Stimulated activated naive B cell treated with anti-CD40 and anti-IgM and Interleukin-4, amounts not matched to agents 10 μg/mL and 1 μg/mL and 100 μg/mL, for 72 hours (primary cell): ENCODE measurements at places on chromosomes 7 and 10.
A peak's percentile ranks its signal among the peaks of the same experiment; 100 is the strongest.

GRCh38 chr10:93383562-93383981 is 98.6 kb downstream of the MYOF start:
- H3K36me3 ChIP-seq: no peaks in the 10 kb centered on the region
- H3K4me1 ChIP-seq: peaks cover 17% of the 10 kb centered on the region
- no peak overlapping the region for H3K4me3 ChIP-seq

DNA sequence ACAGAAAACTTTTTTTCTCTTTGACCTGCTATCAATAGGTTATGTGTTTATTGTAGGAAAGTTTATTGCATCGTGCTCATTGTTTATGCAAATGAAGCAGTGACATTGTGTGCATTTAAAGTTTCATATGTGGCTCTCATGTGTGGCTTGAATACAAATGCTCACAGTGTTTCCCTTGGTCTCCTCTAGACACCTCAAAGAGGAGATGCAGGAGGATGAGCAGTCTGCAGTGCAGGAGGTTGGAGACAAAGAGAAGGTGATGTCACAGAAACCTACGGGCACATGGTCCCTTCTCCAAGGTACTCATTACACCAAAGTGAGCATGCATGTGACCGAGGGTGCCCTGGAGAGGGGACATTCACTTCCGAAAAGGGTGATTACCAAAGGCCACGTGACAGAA is 430.2 kb downstream of the INHBA start:
- DNase-seq: no peak
- H3K4me3 ChIP-seq: no peak overlapping the region
- H3K36me3 ChIP-seq: no peaks in the 10 kb centered on the region
- H3K27ac ChIP-seq: no peak overlapping the region

- peaks cover 5% of the 10 kb centered on the region for H3K27me3 ChIP-seq
- DNase-seq: no peak
- H3K27ac ChIP-seq: peak overlapping the region; percentile 37
- peaks cover 24% of the 10 kb centered on the region for H3K36me3 ChIP-seq
- H3K4me3 ChIP-seq: peak overlapping the region; percentile 58
- peaks cover 10% of the 10 kb centered on the region for H3K4me1 ChIP-seq
Measured at GRCh38 chr10:48456361-48456804, 148.5 kb downstream of the ARHGAP22 start.

DNA sequence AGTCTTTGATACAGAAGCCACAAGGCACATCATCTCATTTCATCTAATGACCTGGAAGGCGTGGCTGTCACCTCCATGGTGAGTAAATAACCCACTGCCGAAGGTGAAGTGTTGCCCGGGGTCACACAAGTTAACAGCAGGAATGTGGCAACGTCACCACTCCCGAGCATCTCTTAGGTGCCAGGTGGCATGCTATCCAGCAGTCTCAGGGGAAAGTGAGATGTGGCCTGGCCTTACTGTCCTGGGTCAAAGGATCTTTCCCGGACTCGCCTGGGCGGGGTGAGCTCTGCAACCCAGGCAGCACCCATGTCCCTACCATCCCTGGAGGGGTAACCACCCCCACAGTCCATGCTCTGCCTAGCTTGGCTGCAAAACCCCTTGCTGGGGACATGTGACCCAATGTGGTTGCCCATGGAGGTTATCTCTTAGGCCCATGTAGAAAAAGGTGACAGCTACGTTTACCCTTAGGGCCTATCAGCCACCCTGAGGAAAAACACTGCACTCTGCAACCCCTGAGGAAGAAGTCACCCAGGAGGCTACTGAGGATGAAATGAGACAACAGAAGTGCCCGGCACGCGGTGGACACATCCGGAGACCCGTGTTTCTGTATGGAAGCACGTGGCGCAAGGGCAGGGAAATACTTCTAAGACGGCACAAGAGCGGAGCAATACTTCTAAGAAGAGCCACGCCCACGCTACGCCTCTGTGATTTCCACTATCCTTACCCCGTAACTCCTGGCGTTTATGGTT is 52.0 kb downstream of the BAIAP2L1 start:
- H3K27me3 ChIP-seq: peaks cover 14% of the 10 kb centered on the region
- no peak for DNase-seq
- peaks cover 5% of the 10 kb centered on the region for H3K4me1 ChIP-seq
- no peak overlapping the region for H3K4me3 ChIP-seq
- no peak overlapping the region for H3K27ac ChIP-seq

- H3K27ac ChIP-seq: no peak overlapping the region
- H3K27me3 ChIP-seq: no peaks in the 10 kb centered on the region
- H3K4me3 ChIP-seq: no peak overlapping the region
- H3K36me3 ChIP-seq: no peaks in the 10 kb centered on the region
- DNase-seq: no peak
- H3K4me1 ChIP-seq: no peaks in the 10 kb centered on the region
Measured at GRCh38 chr7:91655656-91656055, 224.8 kb downstream of the MTERF1 start.

DNA sequence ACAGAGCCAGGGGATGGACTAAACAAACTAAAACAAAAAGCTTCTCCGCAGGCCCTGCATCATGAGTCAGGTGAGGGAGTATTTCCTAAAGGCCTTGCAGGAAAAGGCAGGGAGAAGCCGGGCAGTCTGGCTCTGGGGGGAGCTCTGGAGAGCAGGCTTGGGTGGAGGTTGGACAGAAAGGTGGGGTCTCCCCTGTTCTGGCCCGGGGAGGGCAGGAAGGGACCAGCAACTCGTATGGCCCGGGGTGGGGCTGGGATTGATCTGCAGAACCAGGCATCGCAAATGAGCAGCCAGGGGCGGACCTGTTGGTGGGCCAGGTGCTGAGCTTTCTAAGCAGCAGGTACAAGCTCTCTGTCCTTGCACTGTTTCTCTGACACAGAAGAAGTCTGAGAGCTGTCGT is 235.2 kb downstream of the TCERG1L start:
- no peaks in the 10 kb centered on the region for H3K4me1 ChIP-seq
- DNase-seq: no peak
- no peak overlapping the region for H3K4me3 ChIP-seq
- H3K27me3 ChIP-seq: peaks cover 3% of the 10 kb centered on the region
- H3K36me3 ChIP-seq: no peaks in the 10 kb centered on the region
- no peak overlapping the region for H3K27ac ChIP-seq

DNA sequence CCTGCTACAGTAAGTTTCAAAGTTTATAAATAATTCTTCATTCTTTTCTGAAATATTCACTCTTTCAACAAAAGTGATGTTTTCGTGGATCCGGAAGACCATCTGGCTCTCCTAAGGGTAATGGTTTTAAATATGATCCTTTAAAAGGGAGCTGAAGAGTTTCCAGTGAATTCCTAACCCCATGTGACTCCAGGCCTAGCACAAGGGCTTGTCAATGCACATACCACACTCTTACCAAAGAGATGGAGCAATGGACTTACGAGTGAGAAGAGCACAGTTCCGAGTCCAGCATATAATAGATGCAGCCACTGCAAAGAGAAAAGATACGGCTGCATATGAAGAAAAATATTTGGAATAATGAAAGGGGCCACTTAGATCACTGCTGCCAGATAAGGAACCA is 32.1 kb upstream of the GATAD1 start:
- H3K4me3 ChIP-seq: no peak overlapping the region
- H3K36me3 ChIP-seq: no peaks in the 10 kb centered on the region

DNA sequence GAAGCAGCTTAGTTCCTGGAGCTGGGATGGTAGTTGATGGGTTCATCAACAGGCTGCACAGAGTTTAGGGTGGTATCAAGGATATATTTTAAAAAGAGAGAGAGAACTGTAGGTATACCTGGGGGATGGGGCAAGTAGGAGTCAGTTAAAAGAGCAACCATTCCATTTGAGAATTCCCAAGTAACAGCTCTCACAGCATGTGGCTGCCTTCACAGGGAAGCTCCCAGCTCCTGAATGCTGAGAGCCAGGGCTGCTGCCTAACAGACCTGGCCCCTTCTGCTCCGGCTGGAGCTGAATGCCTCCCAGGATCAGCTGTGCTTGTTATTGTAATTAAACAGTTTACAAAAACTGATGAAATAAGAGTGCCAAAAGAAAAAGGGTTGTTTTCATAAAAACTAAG is 58.8 kb upstream of the GPR26 start:
- no peak overlapping the region for H3K27ac ChIP-seq
- peaks cover 41% of the 10 kb centered on the region for H3K27me3 ChIP-seq
- no peaks in the 10 kb centered on the region for H3K36me3 ChIP-seq
- DNase-seq: no peak

- peaks cover 32% of the 10 kb centered on the region for H3K4me1 ChIP-seq
- H3K27ac ChIP-seq: peak overlapping the region; percentile 51
- H3K4me3 ChIP-seq: no peak overlapping the region
- H3K36me3 ChIP-seq: no peaks in the 10 kb centered on the region
- no peak for DNase-seq
Measured at GRCh38 chr10:99979066-99979685, 30.6 kb downstream of the DNMBP start.

- H3K27ac ChIP-seq: no peak overlapping the region
- H3K4me3 ChIP-seq: no peak overlapping the region
- DNase-seq: peak; percentile 54
- H3K36me3 ChIP-seq: no peaks in the 10 kb centered on the region
Measured at GRCh38 chr7:47818796-47819606, 129.3 kb downstream of the PKD1L1 start.

- no peaks in the 10 kb centered on the region for H3K27me3 ChIP-seq
- H3K36me3 ChIP-seq: no peaks in the 10 kb centered on the region
Measured at GRCh38 chr10:84924131-84924530, 595.7 kb downstream of the CCSER2 start.

DNA sequence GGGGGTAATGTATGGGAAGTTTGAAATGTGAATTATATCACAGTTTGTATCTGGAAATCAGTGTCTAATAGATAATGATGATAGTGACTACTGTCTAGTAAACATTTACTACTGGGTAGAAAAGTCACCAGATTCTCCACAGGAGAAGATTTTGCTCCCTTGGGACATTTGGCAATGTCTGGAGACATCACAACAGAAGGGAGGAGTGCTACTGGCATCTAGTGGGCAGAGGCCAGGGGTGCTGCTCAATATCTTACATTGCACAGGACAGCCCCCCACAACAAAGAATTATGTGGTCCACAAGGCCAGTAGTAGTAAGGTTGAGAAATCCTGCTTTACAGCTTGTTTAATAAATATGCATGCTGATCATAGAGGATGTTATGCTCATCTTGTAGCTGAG is 92.3 kb upstream of the PRPS1L1 start:
- no peak for DNase-seq
- no peaks in the 10 kb centered on the region for H3K4me1 ChIP-seq
- peaks cover 4% of the 10 kb centered on the region for H3K27me3 ChIP-seq
- H3K4me3 ChIP-seq: no peak overlapping the region
- H3K27ac ChIP-seq: no peak overlapping the region
- no peaks in the 10 kb centered on the region for H3K36me3 ChIP-seq
